ENCODE measurements at places on chromosomes 16 and 17. TPM values are rescaled to one million over a fixed set of nuclear protein-coding genes. Genes with fewer than 3 reads are reported as not detected.

ADAP2 gene
- 12.3 TPM for total RNA-seq

TAC4 gene
- total RNA-seq: not detected

SOX15 gene
- 6.1 TPM for total RNA-seq

TMEM235 gene
- total RNA-seq: not detected

KRT32 gene
- total RNA-seq: not detected

KCNH4 gene
- total RNA-seq: not detected

CA7 gene
- not detected for total RNA-seq

SHCBP1 gene
- total RNA-seq: 0.94 TPM

ESRP2 gene
- not detected for total RNA-seq

KRTAP1-1 gene
- total RNA-seq: not detected

HES7 gene
- total RNA-seq: 0.89 TPM

CA5A gene
- not detected for total RNA-seq

IRX5 gene
- not detected for total RNA-seq

DNAAF8 gene
- 0.89 TPM for total RNA-seq

ZC3H18 gene
- 15.8 TPM for total RNA-seq

LPO gene
- total RNA-seq: 0.15 TPM

GJC1 gene
- 28.2 TPM for total RNA-seq

MMP15 gene
- 2.0 TPM for total RNA-seq

PLD6 gene
- total RNA-seq: 20.7 TPM
